ENCODE measurements at places on chromosomes 4 and X. TPM values are rescaled to one million over a fixed set of nuclear protein-coding genes. Genes with fewer than 3 reads are reported as not detected.

DNA sequence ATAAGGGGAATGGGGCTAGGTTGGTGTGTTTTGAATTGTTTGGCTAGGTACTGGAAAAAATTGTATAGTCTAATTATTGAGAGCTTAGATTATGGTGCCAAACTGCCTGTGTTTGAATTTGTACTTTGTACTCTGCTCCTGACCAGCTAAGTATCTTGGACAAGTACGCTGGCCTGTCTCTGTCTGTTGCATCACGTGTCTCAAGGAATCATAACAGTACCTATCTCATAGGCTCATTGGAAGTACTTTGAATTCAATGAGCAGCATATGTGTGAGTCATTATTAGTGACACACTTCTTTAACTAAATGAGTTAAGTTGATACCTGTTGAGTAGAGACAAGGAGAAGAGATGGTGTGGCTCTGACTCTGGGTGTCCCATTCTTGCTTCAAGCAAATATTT lies 69.5 kb upstream of the MND1 start:
- no peak for DNase-seq

GRCh38 chrX:14003876-14004425 lies 25.7 kb downstream of the GEMIN8 start:
- no peak for DNase-seq

DNA sequence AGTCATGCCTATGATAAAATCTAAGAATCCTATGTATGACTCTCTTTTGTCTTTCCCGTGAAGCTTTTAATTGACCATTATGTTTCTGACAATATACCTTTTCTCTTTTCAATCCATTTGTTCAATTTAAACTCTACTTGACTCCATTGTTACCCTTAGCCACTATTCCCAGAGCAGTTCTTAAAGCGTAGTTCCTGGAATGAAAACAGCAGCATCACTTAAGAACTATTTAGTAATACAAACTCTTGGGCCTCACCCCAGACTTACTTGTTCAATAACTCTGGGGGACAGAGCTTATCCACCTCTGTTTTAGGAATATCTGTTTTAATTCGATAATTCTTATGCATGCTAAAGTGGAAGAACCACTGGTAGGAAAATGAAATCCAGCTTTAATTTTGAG lies 358.4 kb downstream of the PRR32 start:
- DNase-seq, result no peak

Gene GAGE13
- not detected for total RNA-seq

Gene PTPN13
- 80.1 TPM for total RNA-seq

Measured in omental fat pad (tissue), 4 donors.